NCI-H1436 treated with DMSO at 0.1 percent for 48 hours (cell line): ENCODE measurements at places on chromosomes 1 and 21.

- DNase-seq: no peak
These were observed 6.0 kb upstream of the H6PD start for GRCh38 chr1:9228609-9229008.

DNA sequence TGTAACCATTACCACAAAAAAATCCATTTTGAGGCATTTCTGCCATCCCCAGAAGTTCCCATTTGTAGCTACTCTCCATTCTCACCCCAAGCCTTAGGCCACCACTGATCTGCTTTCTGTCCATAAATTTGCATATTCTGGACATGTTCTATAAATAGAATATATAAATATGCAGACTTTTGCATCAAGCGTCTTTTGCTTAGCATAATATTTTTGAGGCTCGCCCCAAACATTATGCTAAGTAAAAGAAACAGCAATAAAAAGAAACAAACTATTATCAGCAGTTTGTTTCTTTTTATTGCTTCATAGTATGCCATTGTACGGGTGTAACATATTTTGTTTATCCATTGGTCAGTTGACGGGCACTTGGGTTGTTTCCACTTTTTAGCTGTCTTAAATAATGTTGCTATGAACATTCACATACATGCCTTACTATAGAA lies 7.9 kb downstream of the TFAP2E start:
- DNase-seq: no peak

GRCh38 chr1:24955161-24955560 lies 25.1 kb upstream of the RUNX3 start:
- DNase-seq: no peak

- no peak for DNase-seq
These were observed 59.7 kb downstream of the MATN1 start for GRCh38 chr1:30663596-30664091.

- no peak for DNase-seq
These were observed 37.5 kb upstream of the ANGPTL1 start for GRCh38 chr1:178908358-178908757.

DNA sequence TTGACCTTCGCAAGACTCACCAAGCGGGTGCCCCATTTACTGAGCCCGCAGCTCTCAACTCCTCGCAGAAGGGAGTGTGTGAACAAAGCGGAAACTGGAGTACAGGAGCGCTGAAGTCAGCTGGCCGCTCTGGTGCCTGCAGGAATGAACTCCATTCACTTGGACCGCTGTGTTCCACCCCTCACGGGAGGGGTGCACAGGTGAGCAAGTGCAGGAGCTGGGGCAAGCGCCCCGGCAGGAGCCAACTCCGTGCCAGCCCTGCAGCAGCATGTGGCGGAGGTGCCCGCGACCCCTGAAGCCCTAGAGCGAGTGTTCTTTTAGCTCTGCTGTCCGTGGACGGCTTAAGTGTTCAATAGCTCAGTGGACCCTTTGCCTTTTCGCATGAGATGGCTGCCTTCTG lies 471.6 kb upstream of the ADGRL4 start:
- DNase-seq: no peak

GRCh38 chr1:36790191-36790590 lies 244.1 kb downstream of the GRIK3 start:
- DNase-seq: no peak

DNA sequence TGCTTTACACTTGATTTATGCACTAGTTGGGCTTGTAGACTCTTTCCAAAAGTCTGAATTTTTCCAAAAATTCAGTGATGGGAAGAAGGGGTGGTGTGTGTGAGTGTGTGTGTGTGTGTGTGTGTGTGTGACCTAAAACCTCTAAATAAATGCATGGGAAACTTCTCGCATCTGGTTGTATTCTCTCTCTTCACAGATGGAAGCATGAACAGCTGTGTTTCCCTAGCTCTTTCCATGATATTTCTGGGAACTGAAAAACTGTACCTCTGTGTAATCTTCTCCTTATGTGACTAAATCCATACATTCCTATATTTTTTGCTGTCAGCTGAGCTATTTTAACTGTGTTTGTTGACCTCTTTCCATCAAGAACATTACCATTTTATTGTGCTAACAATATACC lies 26.2 kb upstream of the CYYR1 start:
- DNase-seq: no peak

DNA sequence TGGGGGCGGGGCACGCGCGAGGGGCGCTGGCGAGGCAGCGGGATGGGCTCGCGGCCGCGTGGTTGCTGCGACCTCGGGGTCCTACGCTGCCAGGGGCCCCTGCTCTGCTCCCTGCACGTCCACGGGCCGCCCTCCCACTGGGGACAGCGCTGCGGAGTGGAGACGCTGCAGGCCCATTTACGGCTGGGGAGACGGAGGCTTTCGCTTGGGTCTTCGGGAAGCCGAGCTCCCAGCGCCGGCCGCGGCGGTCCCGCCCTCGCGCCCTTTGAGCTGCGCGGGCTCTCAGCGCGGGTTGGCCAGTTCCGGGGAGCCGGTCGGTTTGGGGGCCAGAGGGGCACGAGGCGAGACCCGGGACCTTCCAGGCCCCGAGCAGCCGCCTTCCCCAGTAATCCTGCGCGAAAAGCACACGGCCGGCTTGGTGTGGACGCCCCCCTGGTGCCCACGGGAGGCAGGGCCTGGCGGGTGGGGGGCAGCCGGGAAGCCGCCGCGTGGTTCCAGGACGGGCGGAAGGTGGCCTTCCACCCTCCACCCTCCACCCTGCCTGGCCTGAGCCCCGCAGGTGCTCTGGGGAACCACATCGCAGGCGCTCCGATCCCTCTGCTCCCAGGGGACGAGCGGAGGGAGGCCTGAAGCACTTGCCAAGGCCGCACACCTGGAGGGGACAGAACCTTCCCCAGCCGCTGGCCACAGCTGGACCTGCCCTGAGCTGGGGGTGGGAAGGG lies 570 bp upstream of the PEX10 start:
- no peak for DNase-seq
